Naive thymus-derived CD4-positive, alpha-beta T cell (primary cell): ENCODE measurements at places on chromosomes 13 and 19.

- no peak for DNase-seq
Measured at GRCh38 chr19:13859361-13859880, 17.5 kb upstream of the NANOS3 start.

DNA sequence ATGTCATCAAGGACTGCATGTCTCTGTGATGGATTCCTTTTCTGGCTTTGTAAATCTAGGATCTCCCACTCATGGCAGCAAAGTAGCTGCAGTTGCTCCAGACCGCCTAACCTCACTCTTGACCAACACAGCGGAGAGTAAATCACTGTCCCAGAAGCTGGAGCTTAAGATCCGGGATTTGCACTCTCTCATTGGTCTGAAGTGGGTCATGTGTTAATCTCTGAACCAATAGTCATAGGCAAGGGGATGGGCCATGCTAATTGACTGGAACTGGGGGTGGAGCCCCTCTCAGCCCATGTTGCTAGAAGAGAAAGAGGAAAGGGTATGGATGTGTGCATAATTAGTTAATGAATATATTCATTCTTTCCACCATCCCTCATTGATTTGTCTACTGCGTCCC lies 34.0 kb downstream of the VAV1 start:
- DNase-seq: no peak

DNA sequence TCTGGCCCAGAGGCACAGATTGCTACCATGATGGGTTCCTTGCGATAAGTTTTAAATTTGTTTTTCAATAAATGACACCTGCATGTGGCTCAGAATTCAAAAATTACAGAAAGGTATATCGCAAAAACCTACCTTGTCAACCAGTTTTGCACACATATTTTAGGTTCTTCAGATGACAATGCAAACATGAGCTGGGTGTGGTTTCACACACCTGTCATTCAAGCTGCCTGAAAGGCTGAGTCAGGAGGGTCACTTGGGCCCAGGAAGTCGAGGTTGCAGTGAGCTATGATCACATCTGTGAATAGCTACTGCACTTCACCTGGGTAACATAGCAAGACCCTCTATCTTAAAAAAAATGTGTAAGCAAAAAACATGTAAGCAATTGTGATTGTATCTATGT lies 56.1 kb downstream of the DNM2 start:
- no peak for DNase-seq

GRCh38 chr13:59568306-59568705 lies 595.4 kb downstream of the DIAPH3 start:
- no peak for DNase-seq

DNA sequence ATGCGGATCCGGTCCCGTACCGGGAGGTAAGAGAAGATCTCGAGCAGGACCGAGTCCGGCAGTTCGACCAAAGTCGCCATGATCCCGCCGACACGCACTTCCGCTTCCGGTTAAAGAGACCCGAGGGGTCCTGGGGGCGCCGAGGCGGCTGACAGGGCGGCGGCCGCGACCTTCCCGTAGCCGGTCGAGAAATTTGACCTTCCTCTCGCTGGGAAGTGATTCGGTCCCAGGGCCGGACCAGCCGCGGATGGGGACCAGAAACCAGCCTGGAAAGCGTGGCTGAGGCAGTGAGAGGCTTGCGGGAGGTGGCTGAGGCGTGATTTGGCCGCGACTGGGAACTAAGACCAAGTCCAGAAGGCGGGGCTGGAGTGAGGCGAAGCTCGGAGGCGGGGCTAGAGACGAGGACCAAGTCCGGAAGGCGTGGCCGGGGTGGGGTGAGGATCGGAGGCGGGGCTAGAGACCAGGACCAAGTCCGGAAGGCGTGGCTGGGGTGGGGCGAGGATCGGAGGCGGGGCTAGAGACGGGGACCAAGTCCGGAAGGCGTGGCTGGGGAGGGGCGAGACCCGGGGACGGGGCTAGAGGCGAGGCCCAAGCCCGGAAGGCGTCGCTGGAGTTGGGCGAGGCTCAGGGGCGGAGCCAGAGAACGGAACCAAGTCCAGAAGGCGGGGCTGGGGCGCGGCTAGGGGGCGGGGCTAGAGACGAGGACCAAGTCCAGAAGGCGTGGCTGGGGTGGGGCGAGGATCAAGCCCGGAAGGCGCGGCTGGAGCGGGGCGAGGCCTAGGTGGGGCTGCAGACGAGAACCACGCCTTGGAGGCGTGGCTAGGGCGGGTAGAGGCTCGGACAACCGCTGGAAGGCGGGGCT lies at the start of gene FBXL12:
Gene FBXL12 (minus strand): TSS at position 346 of the 862 bp plus-strand sequence. CDS start 266 bp downstream, at position 80.
- DNase-seq: peak; percentile 100
